Endothelial cell of umbilical vein (primary cell): ENCODE measurements at places on chromosomes 4 and X. TPM values are rescaled to one million over a fixed set of nuclear protein-coding genes. Genes with fewer than 3 reads are reported as not detected.

The GAGE10 gene
- not detected in 2 replicates for total RNA-seq

The PIN4 gene
- total RNA-seq: 9.9 and 10.4 TPM in 2 replicates

The ZGRF1 gene
- 14.0 and 14.4 TPM in 2 replicates for total RNA-seq

The EXOC1 gene
- 30.5 and 33.3 TPM in 2 replicates for total RNA-seq

The FGF2 gene
- total RNA-seq: 16.3 and 23.9 TPM in 2 replicates

The OPHN1 gene
- total RNA-seq: 6.2 and 6.7 TPM in 2 replicates

The ARHGAP6 gene
- total RNA-seq: 0.69 and 1.4 TPM in 2 replicates

The ITIH6 gene
- total RNA-seq: not detected in 2 replicates

The S100P gene
- not detected in 2 replicates for total RNA-seq

DNA sequence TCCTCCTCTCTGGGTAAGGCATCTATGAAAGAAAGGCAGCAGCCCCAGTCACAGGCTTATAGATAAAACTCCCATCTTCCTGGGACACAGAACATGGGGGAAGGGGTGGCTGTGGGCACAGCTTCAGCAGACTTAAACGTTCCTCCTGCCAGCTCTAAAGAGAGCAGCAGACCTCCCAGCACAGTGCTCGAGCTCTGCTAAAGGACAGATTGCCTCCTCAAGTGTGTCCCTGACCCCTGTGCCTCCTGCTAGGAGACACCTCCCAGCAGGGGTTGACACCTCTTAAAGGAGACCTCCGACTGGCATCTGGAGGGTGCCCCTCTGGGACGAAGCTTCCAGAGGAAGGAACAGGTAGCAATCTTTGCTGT is 89.9 kb downstream of the EFHC2 start:
- no peak for DNase-seq

DNA sequence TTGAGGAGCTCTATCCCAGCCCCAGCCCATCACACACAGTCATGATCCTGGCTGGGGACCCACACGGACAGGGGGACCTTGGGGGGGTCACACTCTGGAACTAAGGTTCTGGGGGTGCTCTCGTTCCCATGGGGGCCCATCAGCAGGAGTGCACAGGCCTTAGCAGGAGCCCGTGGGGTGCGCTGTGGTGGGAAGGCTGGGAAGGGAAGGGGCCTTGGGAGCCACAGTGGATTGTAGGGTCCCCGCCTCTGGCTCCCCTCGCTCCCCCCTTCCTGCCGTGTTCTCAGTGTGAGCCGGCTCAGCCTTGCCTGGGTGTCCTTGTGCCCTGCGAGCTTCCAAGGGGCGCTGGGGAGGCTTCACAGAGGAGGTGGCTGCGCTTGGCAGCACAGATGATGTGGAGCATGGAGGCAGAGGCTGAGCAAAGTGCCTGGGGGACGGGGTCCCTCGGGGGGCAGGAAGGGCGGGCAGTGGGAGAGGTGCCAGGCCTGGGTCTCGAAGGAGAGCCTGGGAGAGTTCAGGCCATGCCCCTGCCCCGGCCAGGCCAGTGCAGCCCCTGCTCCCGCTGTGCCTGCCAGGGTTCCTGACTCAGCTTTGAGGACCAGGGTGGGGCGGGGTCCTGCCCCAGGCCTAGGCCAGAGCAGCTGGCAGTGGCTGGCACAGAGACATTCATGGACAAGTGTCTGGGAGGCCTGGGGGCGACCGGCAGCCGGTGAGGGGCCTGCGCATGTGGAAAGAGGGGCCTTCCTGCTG is 5.5 kb upstream of the HGFAC start:
- DNase-seq: no peak

GRCh38 chr4:56305390-56305789 is 81.9 kb downstream of the AASDH start:
- DNase-seq: no peak

- no peak for DNase-seq
Observed at GRCh38 chr4:82594456-82594855, 32.7 kb upstream of the TMEM150C start.

- no peak for DNase-seq
Observed at GRCh38 chr4:84985952-84986351, 19.5 kb upstream of the WDFY3 start.

- DNase-seq: no peak
Observed at GRCh38 chr4:113711883-113712662, 49.5 kb downstream of the CAMK2D start.

- DNase-seq: no peak
Observed at GRCh38 chr4:17964576-17964975, 57.0 kb downstream of the LCORL start.

- DNase-seq: no peak
Observed at GRCh38 chr4:21380861-21381260, 567.7 kb downstream of the KCNIP4 start.

GRCh38 chrX:981791-982626 is 230.4 kb downstream of the CRLF2 start:
- DNase-seq: no peak

DNA sequence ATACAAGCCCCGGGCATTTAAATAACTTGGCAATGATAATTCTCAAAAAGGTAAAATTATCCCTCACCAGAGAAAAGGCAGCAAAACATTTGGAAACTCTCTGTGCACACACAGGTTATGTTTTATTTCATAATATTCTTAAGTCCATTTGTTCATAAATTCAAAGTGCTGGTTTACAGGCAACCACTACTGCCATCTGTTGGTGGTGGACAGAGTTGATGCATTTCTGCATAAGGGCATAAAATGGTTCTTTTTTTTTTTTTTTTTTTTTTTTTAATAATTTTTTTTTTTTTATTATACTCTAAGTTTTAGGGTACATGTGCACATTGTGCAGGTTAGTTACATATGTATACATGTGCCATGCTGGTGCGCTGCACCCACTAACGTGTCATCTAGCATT is 31.5 kb upstream of the IL21 start:
- peak; percentile 63 for DNase-seq

DNA sequence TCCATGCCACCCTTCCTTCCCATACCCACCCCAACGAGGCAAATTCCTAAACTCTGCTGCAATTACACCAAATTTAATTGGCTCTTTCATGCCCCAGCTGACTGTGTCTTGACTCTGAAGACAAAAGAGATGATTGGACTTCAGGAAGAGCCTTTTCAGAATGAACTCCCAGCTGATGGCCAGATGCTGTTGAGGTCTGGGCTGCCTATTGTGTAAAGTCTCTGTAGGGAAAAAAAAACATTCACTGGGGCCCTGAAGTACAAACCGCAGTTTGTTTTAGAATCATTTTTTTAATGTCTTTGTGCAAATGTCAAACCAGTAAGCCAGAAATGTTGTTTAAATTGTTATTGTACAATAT is 174.8 kb downstream of the HHIP start:
- DNase-seq: no peak

GRCh38 chr4:158056689-158057245 is 116.1 kb downstream of the GASK1B start:
- no peak for DNase-seq

GRCh38 chr4:93501946-93502345 is 326.6 kb upstream of the ATOH1 start:
- DNase-seq: no peak

- no peak for DNase-seq
Observed at GRCh38 chrX:11663875-11664210, 1.9 kb downstream of the ARHGAP6 start.

DNA sequence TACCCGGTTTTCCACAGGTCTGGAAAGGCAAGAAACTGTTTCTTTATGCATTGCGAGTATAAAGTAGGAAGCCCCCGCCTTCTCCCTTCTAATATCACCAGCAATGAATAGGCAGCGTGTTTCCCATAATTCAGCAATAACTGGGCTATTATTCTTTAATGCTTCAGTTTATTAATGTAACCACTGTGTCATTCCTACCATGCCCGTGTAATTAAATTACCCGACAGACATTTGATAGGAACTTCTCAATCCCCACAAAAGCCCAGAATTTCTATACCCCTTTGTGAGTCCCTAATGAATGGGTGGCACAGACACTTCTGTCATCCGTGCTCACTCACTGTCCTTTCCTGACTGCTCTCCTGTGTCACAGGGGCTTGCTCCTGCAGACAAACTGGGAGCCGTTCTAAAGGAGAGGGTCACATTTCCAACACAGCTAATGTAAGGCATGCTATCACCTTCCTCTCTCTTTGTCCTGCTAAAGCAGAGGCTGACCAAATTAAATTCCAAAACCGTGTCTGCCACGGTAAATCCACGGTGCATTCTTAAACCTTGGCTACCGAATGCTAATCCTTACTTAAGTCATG is 108.5 kb upstream of the MID1 start:
- no peak for DNase-seq

DNA sequence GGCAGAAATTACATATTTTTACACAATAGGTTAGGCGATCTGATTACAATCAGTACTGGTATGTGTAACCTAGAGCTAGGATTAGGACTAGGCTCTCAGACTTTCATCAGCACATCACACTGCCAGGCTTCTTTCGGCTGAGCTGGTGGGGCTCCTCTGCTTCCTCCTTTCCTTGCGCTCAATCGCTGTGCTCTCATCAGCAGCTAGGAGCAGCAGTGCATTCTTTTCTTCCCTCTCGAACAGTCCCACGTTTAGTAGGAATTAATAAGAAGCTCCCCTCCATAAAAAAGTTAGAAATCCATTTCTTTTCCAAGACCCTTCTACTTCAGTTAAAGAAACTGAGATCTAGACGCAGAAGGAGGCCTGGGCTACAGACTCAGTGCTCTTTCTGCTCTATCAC is 350.4 kb downstream of the SPRY1 start:
- DNase-seq: no peak

- no peak for DNase-seq
Observed at GRCh38 chr4:188408244-188409030, 269.2 kb downstream of the TRIML1 start.

GRCh38 chr4:61911313-61911756 is 711.2 kb downstream of the ADGRL3 start:
- no peak for DNase-seq

GRCh38 chrX:150049647-150050046 is 111.4 kb upstream of the EOLA2 start:
- peak; percentile 44 for DNase-seq

GRCh38 chr4:48585401-48585800 is 95.3 kb downstream of the ZAR1 start:
- no peak for DNase-seq

- no peak for DNase-seq
Observed at GRCh38 chrX:134524181-134524580, 64.2 kb downstream of the HPRT1 start.

DNA sequence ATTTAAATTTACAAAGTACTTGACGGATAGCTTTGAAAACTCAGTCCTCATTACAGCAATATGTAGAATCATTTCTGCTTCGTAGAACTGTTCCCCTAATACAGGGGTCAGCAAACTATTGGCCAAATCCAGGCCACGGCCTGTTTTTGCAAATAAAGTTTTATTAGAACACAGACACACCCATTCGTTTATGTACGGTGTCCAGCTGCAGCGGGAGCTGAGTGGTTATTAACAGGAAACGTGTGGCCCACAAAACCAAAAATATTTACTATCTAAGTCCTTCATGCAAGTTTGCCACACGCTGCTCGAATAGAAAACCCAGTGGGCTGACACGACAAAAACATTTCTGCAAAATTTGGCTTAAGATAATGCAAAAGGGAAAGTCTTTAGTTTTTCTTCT is 146.5 kb downstream of the AFAP1 start:
- DNase-seq: no peak

DNA sequence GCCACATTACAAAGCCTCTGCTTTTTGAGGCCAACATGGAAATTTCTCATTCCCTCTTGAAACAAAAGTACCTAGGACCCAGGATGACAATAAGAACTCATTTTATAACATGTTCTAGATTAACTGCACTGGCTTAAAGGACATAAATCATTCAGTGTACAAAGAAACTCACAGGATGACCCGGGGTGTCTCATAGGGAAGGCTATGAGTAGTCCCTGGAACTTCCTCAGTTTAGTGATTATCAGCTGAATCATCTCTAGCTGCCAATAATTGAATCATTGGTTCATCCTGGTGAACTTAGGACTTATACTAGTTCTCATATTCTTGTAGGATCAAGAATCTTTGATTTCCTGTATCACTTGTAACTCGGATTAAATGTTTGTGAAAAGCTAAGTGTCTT is 95.8 kb upstream of the WDR1 start:
- no peak for DNase-seq

- DNase-seq: peak; percentile 77
Observed at GRCh38 chr4:122914292-122914904, 8.0 kb downstream of the NUDT6 start.

DNA sequence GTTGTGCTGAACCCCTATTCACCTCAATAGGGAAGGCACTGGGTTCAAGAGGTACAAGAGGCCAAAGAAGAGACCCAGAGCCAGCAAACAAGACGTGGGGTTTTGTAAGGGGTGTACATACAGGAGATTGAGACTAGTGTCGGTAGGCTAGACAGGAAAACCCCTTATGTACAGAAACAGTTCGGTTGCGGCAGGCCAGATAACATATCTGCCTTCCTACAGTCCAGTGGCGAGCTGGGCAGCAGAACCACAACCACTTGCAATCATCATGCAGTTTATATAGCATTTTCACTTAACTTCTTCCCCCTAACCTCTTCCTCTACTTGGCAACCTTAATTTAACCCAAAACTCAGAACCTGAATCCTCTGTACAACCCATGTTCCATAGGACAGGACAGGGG is 422.2 kb downstream of the PDHA2 start:
- DNase-seq: no peak

DNA sequence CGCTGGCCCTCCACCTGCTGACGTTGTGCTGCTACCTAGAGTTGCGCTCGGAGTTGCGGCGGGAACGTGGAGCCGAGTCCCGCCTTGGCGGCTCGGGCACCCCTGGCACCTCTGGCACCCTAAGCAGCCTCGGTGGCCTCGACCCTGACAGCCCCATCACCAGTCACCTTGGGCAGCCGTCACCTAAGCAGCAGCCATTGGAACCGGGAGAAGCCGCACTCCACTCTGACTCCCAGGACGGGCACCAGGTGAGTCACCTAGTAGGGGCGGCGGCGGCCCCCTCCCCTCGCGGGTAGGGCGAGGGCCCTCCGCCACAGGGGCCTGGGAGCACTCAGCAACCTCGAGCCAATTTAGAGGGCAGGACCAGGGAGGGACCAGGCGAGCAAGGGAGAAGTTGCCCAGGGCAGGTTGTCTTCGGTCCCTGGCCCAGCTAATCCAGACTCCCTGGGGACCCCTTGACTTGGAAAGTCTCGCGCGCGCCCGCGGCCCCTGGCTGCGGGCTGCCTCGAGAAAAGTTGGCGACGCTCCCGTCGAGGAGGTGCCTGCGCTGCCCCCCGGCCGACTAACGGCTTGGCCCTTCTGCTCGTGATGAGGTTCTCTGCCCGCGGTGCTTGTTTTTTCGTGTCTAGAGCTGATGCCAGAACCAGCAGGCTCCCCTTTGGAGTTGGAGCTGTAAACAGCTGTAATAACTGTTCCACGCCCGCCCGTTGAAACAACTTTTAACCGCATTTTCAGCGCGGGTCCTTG is 717 bp downstream of the EDA start:
- DNase-seq: peak; percentile 0
